ENCODE measurements at places on chromosomes 11 and 22.

GRCh38 chr22:38881464-38881871 is 9.5 kb upstream of the CBX6 start:
- DNase-seq: no peak

GRCh38 chr11:66489636-66490035 is 9.4 kb downstream of the DPP3 start:
- no peak for DNase-seq

GRCh38 chr11:103364687-103365086 is 255.5 kb downstream of the DYNC2H1 start:
- no peak for DNase-seq

- DNase-seq: no peak
Observed at GRCh38 chr11:2812371-2812991, 73.1 kb downstream of the CDKN1C start.

- DNase-seq: no peak
Observed at GRCh38 chr11:83152264-83152663, 4.7 kb upstream of the PCF11 start.

DNA sequence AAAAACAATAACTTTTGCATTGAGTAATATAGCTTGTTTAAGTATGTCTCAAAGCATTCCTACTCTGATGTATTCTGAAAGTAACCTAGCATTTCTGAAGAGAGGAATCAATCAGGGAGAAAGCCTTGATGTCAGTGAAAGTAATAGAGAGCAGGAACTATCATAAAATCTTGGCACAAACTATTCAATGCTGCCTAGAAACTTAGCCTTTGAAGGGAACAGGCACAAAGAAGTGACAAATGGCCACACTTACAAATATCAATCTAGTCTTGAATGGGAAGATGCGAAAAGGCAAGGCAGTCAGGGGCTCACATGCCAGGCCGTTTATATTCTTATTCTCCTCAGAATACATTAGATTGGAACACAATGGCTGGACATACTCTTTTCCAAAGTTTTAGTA is 576.5 kb upstream of the ANO3 start:
- no peak for DNase-seq

GRCh38 chr11:112315057-112315720 is 54.5 kb upstream of the PLET1 start:
- DNase-seq: no peak

GRCh38 chr11:26188554-26188953 is 143.4 kb upstream of the ANO3 start:
- no peak for DNase-seq

DNA sequence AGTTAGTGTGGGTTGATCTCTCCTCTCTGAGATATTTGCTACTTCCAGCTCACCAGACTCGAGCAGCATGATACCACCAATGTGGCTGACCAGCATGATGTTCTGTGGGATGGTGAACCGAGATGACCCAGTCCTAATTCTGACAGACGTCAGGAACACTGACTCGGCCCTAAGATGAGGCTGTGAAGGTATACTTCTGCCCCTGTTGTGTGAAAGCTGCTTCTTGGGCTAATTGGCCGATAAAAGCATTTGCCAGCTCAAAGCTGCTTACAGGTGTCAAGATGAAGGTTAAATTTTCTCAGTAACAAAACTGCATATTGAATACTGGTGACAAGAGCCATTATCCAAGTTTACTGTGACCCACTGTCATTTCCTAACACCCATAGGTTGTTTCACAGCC is 151.4 kb downstream of the BRD1 start:
- DNase-seq: no peak

DNA sequence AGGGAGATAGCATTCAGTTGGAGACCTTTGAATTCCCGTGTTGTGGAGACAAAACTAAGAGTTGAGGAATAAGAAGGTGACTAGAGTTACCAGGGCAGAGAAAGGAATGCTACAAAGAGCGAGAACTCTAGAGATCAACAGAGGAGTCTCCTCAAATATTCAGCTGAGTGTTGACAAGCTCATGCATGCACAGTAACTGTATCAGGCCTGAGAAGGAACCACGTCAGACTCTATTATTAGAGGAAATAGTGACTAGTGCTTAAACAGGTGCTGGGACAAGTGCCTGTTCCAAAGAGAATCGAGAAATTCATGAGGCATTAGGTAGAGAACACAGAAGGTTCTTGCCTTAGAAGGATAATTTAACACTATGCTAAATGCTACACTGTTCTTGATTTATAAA is 333.8 kb upstream of the CHORDC1 start:
- DNase-seq: no peak

GRCh38 chr11:65559535-65559934 is 1.4 kb upstream of the LTBP3 start:
- DNase-seq: no peak

GRCh38 chr11:15769203-15769602 is 587.1 kb downstream of the SOX6 start:
- DNase-seq: no peak

DNA sequence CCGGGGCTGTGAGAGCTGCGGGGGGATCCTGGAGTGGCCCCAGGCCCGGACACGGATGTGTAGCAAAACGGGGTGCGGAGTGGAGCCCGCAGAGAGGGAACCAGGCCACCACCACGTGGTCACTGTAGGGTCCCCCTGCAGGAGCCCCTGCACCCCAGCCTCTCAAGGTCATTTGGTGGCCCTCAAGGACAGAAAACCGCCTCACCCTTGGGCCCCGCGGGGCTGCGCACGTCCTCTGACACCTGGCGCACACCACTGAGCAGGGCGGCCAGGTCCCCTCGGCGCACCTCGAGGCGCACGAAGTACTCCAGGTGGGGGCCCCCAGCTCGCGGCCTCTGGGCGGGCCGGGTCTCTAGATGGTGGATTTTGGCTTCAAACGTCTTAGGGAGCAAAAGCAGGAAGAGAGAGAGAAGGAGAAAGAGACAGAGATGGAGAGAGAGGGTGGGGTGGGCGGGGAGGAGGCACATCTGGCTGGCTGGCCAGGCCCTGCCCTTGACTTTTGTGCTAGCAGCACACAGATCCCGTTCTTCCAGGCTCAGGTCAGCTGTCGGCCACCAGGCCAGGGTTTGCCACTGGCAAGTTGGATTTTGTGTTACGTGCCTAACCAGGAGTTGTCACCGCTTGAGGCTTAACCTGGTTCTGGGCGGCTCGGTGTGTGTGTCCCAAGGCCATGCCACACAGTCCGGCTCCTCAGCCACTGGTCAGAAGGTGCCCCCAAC is 3.2 kb downstream of the TH start:
- no peak for DNase-seq

DNA sequence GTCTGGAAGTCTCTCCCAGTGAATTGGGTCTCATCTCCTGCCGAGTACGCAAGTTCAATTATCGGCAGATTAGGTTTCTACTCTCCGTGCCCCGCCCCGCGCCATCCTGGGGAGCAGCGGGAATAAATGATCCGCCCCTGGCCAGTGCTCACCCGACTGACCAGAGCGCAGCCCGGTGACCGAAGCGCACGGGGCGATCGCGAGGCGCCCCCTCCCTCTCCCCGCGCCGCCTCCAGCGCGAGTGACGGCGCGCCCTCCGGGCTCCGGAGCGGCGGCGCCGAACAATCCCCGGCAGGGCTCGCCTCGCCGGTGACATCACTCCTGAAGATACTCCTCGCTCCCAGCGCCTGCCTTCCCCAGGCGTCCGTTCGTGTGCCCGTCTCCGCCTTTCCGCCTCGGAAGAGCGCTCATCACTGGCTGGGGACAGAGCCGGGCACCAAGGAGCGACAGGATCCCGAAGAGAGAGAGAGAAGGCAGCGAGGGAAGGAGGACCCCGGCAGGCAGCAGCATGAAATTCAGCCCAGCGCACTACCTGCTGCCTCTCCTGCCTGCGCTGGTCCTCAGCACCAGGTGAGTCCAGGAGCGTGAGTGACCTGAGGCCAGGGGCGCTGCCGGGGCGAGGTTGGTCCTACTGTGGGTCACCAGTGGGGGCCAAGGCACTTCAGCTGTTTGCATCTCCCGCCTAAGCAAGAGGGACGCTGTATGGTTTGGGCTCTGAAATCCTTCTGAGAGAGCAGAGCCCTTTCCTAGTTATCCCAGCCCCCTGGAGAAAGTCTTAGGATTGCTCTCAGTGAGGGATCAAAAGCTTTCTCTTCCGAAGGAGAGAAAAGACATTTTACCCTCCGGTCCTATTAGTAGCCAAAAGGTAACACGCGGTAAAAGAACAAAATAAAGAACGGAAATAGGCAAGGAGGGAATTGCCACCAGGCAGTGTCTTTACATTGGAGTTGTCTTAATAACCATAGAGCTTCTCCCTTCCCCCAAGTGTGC is at the start of gene LUZP2:
Gene LUZP2, plus strand, starts transcription at position 318 of the 990 bp plus-strand sequence.
- peak; percentile 7 for DNase-seq

DNA sequence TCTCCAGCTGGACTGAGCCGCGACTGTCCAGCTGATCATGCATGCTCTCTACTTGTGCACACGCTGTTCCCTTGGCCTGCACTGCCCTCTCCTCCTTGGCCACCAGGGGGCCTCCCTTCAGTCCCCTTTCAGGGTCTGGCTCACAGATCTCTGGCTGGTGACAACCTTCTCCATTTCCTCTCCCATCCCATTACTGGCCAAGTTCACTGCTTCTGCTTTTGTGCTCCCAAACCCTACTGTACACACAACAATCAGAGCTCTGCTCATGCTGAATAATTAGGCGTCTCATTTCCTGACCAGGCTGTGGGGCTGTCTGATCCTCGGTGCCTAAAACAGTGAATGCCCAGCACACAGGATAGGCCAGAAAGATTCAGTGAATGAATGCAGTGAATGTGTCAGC is 224.0 kb upstream of the NARS2 start:
- no peak for DNase-seq

DNA sequence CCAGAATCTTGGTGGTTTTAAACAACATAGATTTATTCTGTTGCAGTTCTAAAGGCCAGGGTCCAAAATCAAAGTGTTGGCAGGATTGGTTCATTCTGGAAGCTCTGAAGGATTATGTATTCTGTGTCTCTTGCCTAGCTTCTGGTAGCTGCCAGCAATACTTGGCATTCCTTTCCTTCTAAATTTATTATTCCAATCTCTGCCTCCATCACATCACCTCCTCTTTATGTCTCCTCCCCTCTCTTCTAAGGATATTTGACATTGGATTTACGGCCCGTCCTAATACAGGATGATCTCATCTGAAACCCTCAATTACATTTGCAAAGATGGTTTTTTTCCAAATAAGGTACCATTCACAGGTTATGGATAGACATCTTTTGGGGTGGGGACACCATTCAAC is 186.5 kb downstream of the SBF2 start:
- DNase-seq: no peak

- DNase-seq: no peak
Observed at GRCh38 chr22:48490500-48491411, 1336.9 kb downstream of the BRD1 start.

GRCh38 chr11:96054870-96055705 is 131.2 kb upstream of the MTMR2 start:
- DNase-seq: peak; percentile 33

GRCh38 chr11:3016861-3017260 is 24.7 kb upstream of the NAP1L4 start:
- DNase-seq: no peak

GRCh38 chr11:12287374-12288211 is 89.8 kb upstream of the PARVA start:
- DNase-seq: peak; percentile 44

DNA sequence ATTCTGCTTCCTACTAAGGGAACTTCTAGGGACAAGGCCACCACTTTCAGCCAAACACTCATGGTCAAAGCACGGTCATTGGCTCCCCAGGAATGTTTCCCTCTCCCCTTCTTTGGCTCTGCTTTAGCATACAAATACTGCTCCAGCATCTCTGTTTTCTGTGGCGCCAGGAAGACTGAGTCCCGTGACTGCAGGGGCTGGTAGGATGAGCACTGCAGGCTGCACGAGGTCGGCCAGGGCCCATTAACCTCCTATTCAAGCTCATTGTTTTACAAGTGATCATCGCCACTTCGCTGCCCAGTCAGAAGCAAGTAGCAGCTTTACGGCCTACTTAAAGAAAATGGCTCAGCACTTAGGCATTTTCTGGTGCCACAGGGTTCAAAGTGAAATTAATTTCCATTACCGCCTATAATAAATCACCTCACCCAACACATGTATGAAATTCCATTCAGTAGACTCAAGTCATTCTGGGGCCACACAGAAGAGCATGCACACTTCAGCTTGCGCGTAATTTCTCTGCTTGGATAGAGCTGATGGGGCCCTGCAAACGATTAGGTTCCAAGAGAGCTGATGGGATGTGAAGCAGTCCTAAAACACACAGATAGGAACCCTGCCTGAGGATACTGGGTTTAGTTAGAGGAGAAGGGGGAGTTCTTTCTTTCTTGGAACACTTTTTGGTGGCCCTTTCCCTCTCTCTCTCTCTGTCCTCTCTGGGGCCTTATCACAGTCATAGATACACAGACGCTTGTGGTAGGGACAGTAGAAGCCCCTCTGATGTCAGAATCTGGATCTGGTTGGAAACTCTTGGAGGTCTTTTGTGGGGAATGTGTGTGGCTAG is 173.7 kb downstream of the KIF18A start:
- DNase-seq: no peak

DNA sequence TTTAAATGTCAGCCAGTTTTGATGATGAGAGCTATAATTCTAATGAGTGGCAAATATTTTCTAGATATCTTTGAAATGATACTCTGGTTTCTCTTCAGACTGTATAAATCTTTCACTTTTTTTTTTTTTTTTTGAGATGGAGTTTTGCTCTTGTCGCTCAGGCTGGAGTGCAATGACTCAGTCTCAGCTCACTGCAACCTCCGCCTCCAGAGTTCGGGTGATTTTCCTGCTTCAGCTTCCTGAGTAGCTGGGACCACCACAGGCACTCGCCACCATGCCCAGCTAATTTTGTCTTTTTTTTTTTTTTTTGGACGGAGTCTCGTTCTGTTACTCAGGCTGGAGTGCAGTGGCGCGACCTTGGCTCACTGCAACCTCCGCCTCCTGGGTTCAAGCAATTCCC is 113.6 kb downstream of the TEAD1 start:
- DNase-seq: no peak

DNA sequence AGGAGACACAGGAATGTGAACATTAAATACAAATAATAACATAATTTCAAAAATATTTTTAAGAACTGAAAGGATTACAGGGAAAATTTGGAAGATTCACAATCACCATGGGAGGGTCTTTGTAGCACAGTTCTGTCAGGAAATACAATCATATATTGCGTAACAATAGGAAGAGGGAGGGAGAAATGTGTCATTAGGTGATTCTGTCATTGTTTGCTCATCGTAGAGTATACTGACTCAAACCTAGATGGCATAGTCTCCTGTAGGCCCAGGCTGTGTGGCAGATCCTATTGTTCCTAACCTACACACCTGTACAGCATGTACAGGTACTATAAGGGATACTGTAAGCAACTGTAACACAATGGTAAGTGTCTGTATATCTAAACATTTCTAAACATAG is 330.4 kb downstream of the BRD1 start:
- DNase-seq: no peak

DNA sequence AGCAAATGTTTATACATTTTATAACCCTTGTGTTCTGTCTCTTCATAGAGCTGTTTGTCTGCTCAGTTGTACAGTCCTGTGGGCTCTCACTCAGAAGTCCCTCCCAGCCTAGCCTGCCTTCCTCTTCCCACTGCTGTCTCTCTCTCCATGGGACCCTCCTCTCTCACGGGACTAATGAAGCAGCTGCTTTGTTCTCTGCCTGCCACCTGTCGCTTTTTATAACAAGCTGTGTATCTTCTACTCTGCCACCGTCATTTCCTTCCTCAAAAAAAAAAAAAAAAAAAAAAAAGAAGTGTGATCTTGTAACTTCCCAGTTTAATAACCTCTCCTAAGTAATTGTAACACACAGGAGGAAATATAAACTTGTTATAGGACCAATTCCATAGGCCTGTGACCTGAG is 92.2 kb upstream of the ALKBH3 start:
- no peak for DNase-seq

Measured in NCI-H460 (cell line).